ENCODE measurements at places on chromosomes 16 and 17.

DNA sequence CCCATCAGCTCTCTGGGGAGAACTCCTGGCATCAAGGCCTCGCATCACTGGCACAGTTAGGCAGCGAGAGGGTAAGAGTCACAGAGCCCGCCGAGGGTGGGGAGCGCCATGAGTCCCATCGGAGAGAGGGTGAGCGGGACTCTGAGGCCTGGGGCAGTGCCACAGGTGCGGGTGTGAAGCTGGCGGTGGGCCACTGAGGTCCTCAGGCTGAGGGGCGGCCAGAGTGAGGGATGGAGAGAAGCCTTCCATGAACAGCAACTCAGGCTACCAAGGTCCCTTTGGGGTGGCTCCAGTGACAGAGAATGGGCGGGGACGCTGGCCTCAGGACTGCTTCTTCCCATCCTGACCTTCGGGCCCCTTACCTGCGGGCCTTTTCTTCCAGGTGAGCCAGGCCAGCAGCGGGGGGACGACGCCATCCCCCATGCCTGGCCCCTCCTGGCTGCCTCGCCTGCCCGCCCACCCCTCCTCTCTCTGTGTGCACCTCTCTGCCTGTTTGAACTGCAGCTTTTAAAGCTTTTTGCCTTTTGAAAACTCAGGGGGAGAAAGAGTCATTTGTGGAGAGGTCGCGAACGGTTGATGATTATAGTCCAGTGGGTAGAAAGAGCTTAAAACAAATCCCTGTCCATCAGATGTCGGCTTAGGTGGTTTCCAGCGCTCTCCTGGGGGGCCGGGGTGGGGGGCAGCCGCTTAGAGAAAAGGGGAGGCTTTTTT, 149.3 kb upstream of the GSE1 start:
- DNase-seq, result no peak

GRCh38 chr16:66120656-66121055, 245.8 kb upstream of the CDH5 start:
- no peak for DNase-seq

DNA sequence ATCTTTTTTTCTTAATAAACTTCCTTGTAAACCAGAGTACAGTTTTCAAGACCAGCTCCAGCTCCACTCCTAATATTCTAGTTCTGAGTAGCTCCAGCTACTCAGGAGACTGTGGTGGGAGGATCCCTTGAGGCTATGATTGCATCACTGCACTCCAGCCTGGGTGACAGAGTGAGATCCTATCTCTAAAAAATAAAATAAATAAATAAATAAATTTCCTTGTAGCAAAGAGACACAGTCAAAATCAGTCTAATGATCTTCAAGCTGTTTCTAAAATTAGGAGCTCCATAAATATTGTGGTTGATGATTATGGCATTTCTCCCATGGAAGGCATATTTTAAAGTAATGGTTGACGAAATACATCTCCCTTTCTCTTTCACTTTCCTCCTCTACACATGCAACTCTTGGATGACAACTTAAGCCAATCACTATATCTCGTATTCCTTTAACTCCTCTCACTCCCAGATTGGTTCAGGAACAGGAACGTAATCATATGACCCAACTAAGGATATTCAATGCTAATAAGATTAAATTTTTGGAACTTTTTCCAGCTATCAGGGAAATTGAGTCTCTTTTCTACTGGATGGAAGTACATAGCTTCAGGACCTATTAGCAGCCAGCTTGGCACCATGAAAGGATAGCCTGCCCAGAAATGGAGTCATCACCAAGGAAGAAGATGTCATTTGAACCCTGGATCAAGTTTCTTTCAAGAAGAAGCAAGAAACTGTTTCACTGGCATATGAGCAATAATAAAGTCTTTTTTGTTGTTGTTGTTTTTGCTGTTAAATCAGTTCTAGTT, 42.1 kb upstream of the TAOK1 start:
- no peak for DNase-seq

GRCh38 chr16:62548095-62548494, 511.9 kb upstream of the CDH8 start:
- peak; percentile 83 for DNase-seq

DNA sequence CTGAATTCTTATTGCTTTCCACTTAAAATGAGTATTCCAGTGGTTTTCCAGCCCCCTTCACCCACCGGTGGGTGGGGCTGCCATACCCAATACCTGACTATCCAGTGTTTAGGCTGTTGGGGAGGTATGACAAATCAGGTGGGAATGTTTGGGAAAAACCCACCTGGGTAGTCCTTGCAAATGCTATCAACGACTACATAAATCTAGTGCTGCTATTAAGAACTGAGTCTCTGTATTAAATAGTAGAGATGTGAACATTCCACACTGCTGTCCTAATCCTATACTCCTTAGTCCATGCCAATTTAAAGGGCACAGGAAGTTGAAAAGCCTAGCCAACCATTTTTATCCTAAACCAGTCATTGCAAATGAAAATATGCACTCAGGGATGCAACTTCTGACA, 126.6 kb downstream of the AXIN2 start:
- no peak for DNase-seq

DNA sequence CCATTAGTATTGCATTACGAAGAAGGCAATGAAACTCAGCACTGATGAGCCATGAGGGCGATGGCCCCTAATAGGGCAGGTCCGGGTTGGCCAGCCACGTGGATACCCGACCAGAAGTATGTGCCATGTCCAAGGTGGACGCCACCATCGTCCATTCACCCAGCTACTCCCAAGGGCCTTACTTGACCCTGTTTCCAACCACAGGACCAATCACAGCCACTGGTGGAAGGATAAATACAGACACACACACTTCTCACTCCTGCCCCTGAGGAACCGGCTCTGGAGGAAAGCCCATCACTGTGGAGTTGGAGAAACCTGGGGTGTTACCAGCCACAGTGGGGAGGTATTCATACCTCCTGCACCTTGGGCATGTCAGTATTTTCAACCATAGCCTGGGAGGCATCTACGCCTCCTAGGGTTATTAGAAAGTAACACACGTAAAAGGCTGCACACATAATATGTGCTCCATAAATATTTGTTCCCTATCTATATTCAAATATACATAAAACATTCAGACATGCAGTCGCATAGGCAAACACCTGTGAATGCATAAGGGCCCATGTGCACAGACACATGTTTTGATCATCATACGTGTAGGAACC, 5.4 kb upstream of the ITGA3 start:
- DNase-seq, result no peak
